Right atrium auricular region (tissue), 2 donors: ENCODE measurements at places on chromosomes 13 and 19.
A peak's percentile ranks its signal among the peaks of the same experiment; 100 is the strongest.

- H3K4me1 ChIP-seq, result peaks cover 18% of the 10 kb centered on the region
- peak overlapping the region; percentile 89 for H3K4me3 ChIP-seq
- no peaks in the 10 kb centered on the region for H3K27me3 ChIP-seq
- DNase-seq, result no peak
Observed at GRCh38 chr19:36573895-36574720, 1.0 kb upstream of the ZNF529 start.

DNA sequence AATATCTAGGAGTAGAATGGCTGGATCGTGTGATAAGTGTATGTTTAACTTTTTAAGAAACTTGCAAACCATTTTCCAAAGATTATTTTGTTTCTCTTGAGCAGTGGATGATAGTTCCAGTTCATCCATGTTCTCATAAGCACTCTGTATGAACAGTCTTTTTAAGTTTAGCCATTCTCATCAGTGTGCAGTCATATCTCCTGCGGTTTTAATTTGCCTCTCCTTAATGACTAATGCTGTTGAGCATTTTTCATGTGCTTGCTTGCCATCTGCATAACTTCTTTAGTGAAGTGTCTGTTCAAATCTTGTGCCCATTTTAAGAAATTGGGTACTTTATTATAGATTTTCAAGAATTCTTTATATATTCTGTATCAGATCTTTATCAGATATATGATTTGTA is 58.6 kb downstream of the WASF3 start:
- H3K27me3 ChIP-seq, result no peaks in the 10 kb centered on the region
- H3K4me1 ChIP-seq, result no peaks in the 10 kb centered on the region
- no peaks in the 10 kb centered on the region for H3K36me3 ChIP-seq
- no peak for DNase-seq
- no peak overlapping the region for H3K27ac ChIP-seq

DNA sequence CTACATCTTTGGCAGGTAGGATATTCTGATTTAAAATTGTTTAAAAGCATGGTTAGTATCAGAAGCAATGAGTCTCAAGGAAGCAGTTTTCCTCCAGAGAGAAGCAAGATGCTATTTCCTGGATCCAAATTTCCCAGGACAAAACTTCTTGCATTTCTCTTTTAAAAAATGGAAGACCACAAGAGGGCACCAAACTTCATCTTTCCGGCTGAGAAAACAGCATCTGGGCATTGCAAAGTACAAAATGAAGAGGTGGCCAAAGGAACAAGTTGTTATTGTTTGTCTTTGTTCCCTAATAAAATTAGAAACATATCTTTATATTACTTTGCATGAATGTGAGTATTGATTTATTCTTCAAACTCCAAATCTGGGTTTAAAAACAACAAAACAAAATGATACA is 60.0 kb upstream of the LRCH1 start:
- no peaks in the 10 kb centered on the region for H3K27me3 ChIP-seq
- no peak for DNase-seq
- H3K27ac ChIP-seq, result no peak overlapping the region
- H3K36me3 ChIP-seq, result no peaks in the 10 kb centered on the region
- H3K4me1 ChIP-seq, result peaks cover 11% of the 10 kb centered on the region

GRCh38 chr13:94706101-94706842 is 6.1 kb downstream of the SOX21 start:
- no peaks in the 10 kb centered on the region for H3K4me1 ChIP-seq
- H3K4me3 ChIP-seq, result no peak overlapping the region
- DNase-seq, result no peak
- peaks cover 76% of the 10 kb centered on the region for H3K27me3 ChIP-seq
- no peaks in the 10 kb centered on the region for H3K36me3 ChIP-seq

DNA sequence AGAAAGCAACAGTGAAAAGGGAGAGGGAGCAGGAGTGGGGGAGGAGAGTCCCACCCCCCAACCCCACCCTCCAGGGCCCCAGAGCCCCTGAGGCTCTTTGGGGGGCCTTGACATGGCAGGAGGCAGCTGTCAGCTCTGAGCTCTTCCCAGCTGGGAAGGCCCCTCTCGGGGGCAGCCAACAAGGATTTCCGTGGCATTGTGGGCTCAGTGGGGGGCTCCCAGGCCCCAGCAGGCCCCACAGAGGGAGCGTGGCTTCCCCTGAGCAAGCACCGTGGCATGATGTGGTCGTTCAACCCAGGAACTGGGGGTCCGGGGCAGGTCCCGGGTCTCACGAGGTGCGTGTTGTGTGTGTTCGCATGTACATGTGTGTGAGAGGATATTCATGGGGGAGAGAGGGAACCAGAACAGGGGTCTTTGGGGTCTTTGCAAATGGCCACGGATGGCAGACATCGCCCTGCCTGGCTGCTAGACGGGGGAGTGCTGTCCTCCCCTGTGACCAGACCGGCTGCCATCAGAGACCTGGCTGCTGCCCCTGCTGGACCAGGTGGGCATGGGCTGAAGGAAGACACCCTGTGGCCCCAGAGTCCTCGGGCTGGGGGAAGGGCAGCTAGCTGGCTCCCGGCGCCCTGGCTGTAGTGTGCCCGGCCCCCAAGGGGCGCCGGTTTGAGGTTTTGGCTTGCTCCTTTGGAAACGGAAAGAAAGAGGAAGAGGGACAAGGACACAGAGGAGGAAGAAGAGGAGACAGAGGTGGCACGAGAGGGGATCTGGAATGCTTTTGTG is 3.7 kb upstream of the AKAP8L start:
- H3K27ac ChIP-seq, result peak overlapping the region; percentile 63
- H3K4me1 ChIP-seq, result no peaks in the 10 kb centered on the region
- no peaks in the 10 kb centered on the region for H3K27me3 ChIP-seq
- no peak overlapping the region for H3K4me3 ChIP-seq

GRCh38 chr19:55376241-55376933 is at the start of gene TMEM190:
Gene TMEM190 (plus strand): TSS chr19:55376826. CDS start chr19:55376854, 28 bp downstream.
- no peaks in the 10 kb centered on the region for H3K4me1 ChIP-seq
- DNase-seq, result no peak
- H3K4me3 ChIP-seq, result no peak within 1 kb of the TSS
- H3K27ac ChIP-seq, result no peak within 1 kb of the TSS
- peaks cover 25% of the 10 kb centered on the region for H3K27me3 ChIP-seq

DNA sequence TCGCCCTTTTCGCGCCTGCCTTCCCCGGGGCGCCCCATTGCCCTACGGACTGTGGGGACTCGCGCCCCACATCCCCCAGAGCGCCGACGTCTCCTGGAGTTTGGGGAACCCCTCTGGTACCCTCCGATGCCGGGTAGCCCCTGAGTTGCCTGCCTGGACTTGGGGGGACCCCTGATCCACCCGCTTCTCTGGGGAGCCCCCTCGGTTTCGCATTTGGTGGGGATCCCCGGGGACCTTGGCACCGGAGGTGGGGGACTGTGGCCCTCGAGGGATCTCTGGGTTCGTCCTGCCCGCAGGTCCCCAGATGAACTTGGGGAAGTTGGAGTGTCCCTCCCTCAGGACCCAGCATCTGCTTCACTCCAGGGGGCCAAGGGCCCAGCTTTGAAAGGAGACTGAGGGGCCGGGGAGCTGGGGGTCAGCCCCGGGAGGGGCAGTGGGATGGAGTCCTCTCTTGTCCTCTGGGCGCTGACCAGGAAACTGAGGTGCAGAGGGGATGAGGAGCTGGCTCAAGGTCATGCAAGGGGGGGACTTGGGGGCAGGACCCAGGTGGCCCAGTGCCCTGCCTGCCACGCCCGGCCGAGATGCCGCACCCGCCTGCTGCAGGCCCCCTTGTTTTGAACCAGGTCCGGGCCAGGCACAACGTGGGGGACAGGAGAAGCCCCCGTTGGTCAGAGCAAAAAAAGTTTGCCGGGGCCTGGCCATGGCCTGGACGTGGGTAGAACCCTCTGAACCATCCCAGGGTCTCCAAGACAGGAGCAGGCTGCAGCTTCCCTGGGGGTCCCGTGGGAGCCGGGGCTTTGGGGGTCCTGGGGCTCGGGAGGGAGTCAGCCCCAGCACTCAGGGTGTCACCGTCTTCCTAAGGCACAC is 1.0 kb downstream of the EFNA2 start:
- H3K36me3 ChIP-seq, result no peaks in the 10 kb centered on the region
- H3K27me3 ChIP-seq, result peaks cover 28% of the 10 kb centered on the region
- no peaks in the 10 kb centered on the region for H3K4me1 ChIP-seq
- H3K4me3 ChIP-seq, result no peak overlapping the region

- no peak for DNase-seq
- H3K4me1 ChIP-seq, result no peaks in the 10 kb centered on the region
- no peaks in the 10 kb centered on the region for H3K36me3 ChIP-seq
- H3K4me3 ChIP-seq, result no peak overlapping the region
- no peaks in the 10 kb centered on the region for H3K27me3 ChIP-seq
- H3K27ac ChIP-seq, result no peak overlapping the region
Observed at GRCh38 chr19:43790587-43790986, 9.8 kb upstream of the KCNN4 start.

DNA sequence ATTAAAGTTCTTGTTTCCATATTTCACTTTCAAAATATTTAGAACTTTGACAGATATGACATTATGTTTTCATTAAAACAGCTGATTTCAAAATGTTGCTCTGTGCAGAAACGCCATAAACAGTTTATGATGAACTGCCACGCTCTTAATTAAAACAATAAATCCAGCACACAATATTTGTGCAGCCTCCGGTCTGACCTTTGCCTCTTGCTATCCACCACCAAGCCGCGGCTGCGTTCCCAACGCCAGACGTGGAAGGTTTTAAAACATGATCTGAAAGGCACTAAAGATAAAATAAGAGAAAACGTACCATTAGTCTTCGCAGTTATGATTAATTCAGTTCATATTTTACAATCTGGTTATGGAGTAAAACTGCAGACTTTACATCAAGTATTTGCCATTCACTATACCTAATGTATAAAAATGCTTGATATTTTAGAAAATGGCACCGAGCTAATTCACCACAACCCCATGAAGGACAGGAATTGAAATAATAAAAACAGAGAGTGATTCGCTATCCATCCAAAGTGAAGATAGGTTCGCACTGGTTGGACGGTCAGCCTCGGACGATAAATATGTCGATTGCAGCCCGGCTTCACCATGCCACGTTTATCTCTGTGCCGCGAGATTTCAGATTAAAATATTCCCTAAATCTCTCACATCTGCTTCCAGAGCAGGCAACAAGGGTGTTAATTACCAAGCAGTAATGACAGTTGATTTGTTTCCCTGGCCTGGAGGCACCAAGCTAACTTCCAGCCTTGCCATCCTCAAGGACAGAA is 103.3 kb upstream of the ZNF507 start:
- DNase-seq, result no peak
- no peak overlapping the region for H3K4me3 ChIP-seq
- H3K36me3 ChIP-seq, result no peaks in the 10 kb centered on the region
- H3K27ac ChIP-seq, result no peak overlapping the region
- H3K27me3 ChIP-seq, result no peaks in the 10 kb centered on the region
- no peaks in the 10 kb centered on the region for H3K4me1 ChIP-seq

DNA sequence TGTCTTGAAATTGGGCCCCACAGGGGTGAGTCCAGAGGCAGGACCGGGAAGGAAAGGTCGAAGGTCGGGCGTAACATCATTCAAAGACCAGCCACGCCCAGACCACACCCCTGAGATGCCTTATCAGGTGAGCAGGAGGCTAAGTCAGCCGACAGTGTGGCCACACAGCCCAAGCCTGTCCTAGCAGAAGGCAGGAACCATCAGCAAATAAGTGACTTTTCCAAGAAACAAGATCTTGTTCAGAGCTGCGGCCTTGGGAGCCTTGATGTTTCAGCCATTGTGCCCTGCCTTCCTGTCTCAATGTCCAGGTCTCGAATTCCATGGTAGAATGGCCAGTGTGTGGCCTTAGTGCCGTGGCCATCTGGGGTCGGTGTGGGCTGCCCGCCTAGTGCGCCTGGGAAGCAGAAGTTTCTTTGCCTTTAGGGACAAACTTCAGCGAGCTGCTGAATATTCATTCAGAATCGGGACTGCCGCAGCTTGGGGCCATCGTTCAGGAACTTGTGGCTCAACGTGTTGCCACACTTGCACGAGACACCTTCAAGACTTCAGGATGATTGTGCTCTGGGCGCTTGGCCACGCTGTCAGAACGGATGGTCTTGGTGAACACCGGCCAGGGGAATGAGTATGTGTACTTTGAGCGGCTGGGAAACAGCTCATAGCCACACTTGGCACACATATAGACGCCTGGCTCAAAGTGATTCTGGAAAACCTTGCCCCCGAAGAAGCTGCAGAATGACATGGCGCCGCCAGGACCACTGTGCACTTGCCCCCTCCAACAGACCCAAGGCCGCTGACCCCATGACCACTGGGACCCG is 6.1 kb upstream of the IFNL4 start:
- no peak overlapping the region for H3K27ac ChIP-seq
- no peak for DNase-seq
- H3K4me3 ChIP-seq, result no peak overlapping the region
- no peaks in the 10 kb centered on the region for H3K27me3 ChIP-seq
- no peaks in the 10 kb centered on the region for H3K36me3 ChIP-seq

GRCh38 chr19:45645068-45645630 is 6.0 kb upstream of the EML2 start:
- DNase-seq, result no peak
- H3K4me1 ChIP-seq, result no peaks in the 10 kb centered on the region
- no peak overlapping the region for H3K27ac ChIP-seq
- peak overlapping the region; percentile 49 for H3K4me3 ChIP-seq
- no peaks in the 10 kb centered on the region for H3K36me3 ChIP-seq

DNA sequence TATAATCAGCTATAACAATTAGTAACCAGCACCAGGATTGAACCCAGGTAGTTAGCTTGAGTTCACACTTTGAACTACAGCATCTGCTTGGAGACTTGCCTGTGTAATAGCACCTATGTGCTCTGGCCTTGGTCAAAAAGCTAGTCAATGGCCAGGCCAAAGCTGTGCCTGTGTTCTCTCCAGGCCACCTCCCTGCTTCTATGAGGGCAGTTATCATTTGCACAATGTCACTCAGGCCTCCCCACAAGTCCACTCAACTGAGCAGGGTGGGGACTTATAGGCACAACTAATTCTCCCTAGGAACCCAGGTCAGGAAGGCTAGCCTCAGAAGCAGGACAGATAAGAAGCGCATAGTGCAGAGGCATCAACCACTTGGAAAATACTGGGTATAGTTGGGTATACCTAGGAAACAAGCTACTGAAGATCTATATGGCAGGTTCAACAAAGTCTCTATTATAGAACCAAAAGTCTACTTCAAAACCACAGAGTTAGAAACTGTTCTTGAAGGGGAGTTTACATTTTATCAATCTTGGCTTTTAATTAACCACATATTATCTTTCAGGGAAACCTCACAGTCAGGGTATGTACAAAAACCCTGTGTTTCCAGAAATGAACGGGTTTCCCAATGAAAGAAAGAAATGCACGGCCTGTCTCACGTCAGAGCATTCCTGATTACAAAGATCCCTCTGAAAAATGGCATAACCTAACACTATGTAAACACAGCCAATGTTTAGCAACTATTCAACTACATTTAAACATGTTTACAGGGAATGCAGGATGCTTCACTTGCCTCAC is 140.9 kb downstream of the ABCC4 start:
- no peaks in the 10 kb centered on the region for H3K4me1 ChIP-seq
- no peak overlapping the region for H3K4me3 ChIP-seq
- H3K27me3 ChIP-seq, result no peaks in the 10 kb centered on the region
- no peak overlapping the region for H3K27ac ChIP-seq
- no peaks in the 10 kb centered on the region for H3K36me3 ChIP-seq
- no peak for DNase-seq

DNA sequence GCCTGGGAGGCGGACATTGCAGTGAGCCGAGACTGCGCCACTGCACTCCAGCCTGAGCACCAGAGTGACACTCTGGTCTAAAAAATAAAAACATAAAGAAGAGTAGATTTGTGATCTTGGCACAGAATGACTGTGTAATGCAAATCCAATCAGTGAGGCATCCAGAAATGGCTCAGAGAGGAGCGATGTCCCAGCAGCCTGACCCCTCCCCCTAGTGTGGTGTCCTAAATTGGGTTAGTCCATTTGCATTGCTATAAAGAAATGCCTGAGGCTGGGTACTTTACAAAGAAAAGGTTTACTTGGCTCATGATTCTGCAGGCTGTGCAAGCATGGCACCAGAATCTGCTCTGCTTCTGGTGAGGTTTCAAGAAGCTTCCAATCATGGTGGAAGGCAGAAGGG is 59.1 kb upstream of the ZNF30 start:
- DNase-seq, result no peak
- H3K27ac ChIP-seq, result no peak overlapping the region
- H3K27me3 ChIP-seq, result no peaks in the 10 kb centered on the region
- H3K4me1 ChIP-seq, result no peaks in the 10 kb centered on the region
